ENCODE measurements at places on chromosomes 2 and 18.

DNA sequence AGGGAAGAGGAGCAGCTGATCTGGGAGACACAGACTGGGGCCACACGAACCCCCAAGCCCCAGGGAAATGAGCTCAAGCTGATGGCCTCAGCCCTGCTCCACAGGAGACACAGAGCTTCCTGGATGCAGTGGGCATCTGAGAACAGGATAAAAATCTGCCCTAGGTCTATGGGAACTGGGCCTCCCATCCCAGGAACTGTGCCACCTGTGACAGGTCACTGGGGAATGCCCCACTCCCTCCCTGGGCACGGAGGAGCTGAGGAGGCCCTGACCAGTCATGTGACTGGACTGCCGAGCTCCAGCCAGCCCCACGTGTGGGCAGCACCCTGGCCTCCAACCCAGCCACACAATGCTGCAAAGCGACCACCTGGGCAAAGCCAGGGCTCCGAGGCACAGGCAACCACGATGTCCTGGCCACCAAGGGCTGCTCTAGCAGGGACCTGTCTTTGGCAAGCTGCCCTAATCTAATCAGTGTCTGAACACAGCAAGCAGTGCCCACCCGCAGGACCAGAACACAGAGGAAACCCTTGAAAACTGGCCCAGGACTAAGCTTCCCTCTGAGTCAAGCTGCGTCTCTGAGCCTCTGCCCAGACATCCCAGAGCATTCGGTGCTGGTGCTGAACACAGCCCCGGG, 57.8 kb upstream of the ID2 start:
- no peak for DNase-seq

- no peak for DNase-seq
Observed at GRCh38 chr2:63054841-63055225, 4.2 kb downstream of the OTX1 start.

DNA sequence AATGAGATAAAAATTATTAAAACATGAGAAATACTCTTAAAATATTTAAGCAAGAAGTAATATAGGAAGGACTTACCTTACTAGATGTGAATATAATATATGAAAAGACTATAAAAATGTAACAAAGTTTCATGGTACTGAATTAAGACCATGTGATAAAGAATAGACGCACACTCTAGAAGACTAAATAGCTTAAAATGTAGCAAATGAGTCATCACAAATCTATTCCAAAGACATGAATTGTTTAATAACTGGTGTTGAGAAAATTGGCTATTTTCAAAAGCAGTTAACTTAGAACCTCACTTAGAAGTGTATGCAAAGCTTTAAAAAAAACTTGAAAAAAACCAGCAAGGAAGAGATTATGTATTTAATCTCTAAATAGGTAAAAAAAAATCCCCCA, 64.1 kb downstream of the POLE4 start:
- no peak for DNase-seq

GRCh38 chr18:62897153-62897552, 181.8 kb downstream of the PHLPP1 start:
- no peak for DNase-seq

DNA sequence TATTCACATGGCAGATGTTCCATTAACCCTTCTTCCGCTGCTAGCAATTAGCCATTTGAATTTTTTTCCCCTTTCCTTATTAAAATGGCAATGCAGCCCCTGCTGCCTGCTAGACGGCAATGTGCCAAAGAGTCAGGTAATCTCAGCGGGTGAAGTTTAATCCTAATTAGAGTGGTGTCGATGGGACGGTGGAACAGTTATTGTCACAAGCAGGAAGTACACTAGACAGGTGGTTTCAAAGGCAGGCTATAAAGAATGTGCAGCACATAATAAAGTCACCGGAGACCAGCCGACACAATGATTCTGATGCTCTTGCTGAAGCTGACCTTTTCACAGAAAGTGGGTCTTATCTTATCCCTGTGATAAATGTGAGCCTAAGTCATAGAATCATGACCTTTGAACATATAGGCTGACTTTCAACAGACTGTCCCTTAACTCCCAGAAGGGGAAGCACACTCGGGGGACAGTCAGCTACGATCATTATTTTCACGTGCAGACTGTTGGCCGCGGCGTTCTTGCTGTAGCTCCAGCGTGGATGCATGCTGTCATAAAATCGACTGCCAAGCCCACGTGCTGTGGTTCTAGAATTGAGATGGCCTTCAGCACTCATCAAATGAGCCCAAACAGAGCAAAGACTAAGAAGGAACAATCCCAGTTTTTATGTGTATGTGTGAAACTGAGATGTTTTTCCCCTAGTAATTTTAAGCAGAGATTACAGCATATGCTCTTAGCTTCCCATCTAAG, 926.2 kb upstream of the SOX11 start:
- DNase-seq: no peak

GRCh38 chr2:208466920-208467298, 60.3 kb downstream of the PTH2R start:
- no peak for DNase-seq

DNA sequence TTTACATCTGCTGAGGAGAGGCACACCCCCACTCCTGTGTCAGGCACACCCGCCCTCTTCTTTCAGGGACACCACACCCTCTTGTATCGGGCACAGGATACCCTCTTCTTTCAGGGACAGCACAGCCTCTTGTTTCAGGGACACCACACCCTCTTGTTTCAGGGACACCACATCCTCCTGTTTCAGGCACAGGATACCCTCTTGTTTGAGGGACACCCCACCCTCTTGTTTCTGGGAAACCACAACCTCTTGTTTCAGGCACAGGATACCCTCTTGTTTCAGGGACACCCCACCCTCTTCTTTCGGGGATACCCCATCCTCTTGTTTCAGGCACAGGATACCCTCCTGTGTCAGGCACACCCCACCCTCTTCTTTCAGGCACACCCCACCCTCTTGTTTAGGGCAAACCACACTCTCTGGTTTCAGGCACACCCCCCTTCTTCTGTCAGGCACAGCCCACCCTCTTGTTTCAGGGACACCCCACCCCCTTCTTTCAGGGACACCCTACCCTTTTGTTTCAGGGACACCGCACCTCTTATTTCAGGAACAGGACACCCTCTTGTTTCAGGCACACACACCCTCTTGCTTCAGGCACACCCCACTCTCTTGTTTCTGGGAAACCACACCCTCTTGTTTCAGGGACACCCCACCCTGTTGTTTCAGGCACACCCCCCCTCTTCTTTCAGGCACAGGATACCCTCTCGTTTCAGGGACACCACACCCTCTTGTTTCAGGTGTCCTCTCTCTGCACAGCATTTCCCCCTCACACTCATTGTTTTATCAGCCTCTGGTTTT, 96.2 kb downstream of the TPO start:
- no peak for DNase-seq
